NK-92 treated with Interleukin-12 subunit alpha and Interleukin-12 subunit beta, amount 100 ng/mL, for 24 hours (cell line): ENCODE measurements at places on chromosomes 6 and 20.

- no peak for DNase-seq
Observed at GRCh38 chr6:150028799-150029198, 3.5 kb upstream of the RAET1L start.

- no peak for DNase-seq
Observed at GRCh38 chr6:5626727-5627426, 365.6 kb downstream of the FARS2 start.

- no peak for DNase-seq
Observed at GRCh38 chr6:170291271-170292110, 613 bp upstream of the DLL1 start.

DNA sequence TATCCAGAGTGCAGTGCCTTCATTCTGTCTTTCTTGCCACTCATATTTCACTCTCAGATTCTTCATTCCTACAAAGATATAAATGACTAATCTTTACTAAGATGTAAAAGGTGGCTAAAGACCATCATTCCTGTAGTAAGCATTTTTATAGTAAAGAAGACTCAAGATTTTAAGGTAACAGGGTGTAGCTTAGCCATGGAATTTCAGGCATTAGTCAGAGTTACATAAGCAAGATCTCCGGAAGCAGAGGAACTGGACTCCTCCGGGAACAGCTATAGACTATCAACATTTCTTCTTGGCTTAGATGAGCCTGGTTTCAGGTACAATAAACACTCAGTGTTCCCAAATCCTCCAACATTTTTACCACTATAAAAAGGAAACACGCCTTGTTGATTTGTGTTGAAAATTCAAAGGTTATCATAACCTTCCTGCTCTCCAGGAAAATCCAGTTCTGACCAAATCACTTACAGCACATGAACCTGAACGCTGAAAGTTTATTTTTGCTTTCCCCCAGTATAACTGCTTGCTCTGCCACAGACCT is 23.7 kb downstream of the SERPINB1 start:
- no peak for DNase-seq

DNA sequence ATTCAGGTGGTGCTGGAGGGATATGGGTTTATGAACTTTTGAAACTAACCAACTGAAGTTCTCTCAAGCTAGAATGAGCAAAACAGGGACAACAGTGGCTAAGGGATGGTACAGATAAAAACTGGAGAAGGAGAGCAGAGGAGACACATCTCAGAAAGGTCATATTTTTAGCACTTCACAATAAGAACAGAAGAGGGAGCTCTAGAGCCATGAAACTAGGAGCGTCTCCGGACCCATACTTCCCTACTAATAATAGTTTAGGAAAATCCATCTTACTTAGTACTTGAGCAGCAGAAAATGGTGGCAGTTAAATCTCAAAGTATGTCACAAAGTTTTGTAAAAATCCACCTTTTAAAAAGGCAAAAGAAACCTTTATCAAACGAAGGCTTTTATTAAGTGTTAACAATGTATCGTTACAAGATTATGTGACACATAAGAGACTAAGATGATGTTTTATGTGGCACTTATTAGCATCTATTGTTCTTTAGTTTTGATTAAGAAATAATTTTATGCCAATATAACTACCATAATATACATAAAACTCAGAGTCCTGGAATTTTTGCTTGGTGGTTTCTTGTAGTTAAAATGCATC is 278.6 kb downstream of the TBC1D32 start:
- no peak for DNase-seq
